Activated CD8-positive, alpha-beta memory T cell treated with anti-CD3 and anti-CD28 coated beads for 1 hour (primary cell): ENCODE measurements at places on chromosomes 4 and X.

DNA sequence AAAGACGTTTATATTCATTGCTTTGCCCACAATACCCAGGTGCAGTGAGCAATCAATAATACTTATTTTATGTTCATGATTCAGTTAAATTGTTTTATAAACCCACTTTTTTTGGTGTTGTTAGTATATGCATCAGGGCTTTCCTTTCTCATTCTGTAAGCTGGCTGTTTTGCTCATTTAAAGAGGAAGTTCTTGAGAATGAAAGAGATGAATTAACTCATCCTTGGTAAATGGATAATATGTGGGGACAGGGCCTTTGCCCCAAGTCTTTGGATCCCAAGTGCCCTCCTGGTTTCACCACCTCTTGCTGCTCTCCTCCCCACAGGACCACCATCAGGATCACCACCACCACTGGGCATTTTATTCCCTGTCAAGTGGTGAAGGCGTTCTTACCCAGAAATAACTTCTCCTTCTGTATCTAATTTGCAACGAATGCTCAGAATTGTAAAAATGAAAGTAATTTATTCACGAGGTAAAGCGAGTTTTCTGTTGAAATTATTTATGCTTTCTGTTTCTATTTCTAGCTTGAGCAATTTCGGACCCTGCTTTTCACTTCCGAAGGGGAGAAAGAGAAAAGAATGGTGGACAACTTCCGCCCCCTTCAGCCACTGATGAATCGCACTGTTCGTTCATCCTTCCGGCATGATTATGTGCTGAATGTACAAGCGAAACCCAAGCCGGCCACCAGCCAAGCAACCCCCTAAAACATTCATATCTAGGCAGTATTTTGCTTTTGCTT lies 8.2 kb upstream of the ZRSR2 start:
- no peak for DNase-seq

GRCh38 chr4:88275949-88276515 lies 8.3 kb downstream of the PPM1K start:
- DNase-seq: no peak

DNA sequence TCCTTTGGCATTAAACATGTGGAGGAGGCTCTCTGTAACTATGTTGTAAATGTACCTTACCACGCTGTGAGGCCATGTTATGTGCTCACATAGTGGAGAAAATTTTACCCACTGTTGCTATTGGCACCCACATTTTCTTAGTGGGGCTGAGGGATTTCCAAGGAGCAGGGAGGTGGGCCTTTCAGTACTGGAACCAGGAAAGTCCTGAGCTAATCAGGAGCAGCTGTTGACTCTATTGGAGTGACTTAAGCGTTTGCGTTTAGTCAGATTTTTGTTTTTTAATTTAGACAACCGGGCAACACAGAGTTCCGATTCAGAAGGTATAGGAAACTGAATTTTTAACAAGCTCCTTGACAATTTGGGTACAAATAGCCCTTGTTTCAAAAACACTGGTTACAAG lies 30.7 kb upstream of the WDR17 start:
- DNase-seq: no peak

DNA sequence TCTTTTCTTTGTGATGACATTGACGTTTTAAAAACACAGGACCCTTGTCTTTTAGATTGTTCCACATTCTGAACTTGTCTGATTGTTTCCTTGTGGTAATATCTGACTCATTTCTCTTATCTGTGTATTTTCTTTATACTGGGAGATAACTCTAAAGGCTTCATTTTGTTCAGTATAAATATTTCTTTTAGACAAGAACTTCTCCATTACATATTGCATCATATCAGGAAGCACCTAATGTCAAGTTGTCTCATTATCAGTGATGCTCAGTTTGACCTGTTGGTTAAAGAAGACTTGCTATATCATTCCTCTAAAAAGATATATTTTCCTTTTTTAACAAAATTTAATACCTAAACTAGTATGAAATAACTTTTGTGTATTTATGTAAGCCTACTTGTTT lies 152.3 kb upstream of the BMP3 start:
- no peak for DNase-seq

GRCh38 chr4:153905231-153905630 lies 116.3 kb upstream of the SFRP2 start:
- no peak for DNase-seq

- DNase-seq: no peak
Observed at GRCh38 chrX:97672608-97673007, 788.9 kb downstream of the RPA4 start.

DNA sequence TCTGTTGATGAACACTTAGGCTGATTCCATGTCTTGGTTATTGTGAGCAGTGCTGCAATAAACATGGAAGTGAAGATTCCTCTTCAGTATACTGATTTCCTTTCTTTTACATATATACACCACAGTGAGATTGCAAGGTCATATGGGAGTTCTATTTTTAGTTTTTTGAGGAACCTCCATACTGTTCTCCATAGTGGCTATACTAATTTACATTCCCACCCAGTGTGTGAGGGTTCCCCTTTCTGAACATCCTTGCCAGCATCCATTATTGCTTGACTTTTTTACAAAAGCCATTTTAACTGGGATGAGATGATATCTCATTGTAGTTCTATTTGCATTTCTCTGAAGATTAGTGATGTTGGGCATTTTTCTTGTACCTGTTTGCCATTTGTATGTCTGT lies 80.5 kb upstream of the GALNT7 start:
- no peak for DNase-seq

GRCh38 chrX:115939070-115939469 lies 231.5 kb upstream of the AGTR2 start:
- no peak for DNase-seq

DNA sequence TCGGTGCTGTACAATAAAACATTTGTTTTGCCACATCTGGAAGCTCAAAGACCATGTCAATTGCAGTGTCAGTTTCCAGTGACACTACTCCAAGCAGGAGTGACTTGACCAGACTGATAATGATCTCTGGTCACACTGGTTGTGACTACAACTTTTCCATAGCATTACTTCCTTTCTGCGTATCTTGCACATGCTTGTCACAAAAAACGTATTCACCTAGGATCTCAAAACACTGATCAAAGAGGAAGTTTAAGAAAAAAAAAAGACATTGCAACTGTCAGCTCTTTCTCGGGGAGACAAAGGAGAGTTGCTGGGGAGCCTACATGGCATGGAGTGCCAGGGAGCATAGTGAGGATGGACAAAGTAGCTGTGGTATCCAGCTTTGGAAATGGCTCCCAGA lies 60.6 kb downstream of the OPHN1 start:
- DNase-seq: no peak
